Stimulated activated CD8-positive, alpha-beta memory T cell treated with anti-CD3 and anti-CD28 coated beads, Interleukin-7, amount 100 ng/mL, for 4 hours (primary cell): ENCODE measurements at places on chromosomes 13 and 19.

GRCh38 chr13:74979703-74980102 lies 502.3 kb downstream of the TBC1D4 start:
- DNase-seq, result no peak

DNA sequence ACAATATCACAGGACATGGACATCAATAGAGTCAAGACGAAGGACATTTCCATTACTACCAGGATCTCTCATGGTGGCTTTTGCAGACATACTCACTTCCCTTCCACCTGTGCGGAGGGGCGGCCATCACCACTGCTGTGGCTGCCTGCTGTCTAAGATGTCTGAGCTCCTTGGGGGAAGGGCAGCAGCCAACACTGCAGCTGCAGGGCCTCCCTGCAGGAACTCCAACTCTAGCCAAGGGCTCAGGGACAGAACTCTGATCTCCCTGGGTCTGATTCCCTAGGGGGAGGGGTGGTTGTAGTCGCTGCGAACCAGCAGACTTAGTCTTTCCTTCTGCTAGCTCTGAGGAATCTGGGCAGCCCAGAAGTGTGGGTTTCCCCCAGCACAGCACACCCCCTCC lies 78.9 kb upstream of the ANKRD10 start:
- no peak for DNase-seq

- DNase-seq, result no peak
Observed at GRCh38 chr19:7550987-7551761, 15.7 kb downstream of the PNPLA6 start.

DNA sequence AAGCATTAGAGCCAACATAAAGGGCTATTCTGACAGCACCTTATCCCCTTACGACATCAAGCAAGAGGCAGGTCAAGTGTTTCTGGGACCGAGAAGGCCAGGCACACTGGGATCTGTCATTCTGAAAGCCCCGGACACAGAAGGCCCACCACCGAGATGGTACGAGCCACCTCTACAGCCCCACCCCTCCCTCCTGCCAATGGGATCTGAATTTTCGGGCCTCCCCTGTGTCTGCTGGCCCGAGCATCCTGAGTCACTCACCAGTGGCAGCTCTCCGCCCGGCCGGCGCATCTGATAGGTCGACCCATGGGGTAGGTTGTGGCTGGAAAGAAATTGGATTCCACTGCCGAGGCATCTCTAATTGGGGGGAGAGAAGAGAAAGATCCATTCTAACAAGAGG lies 2.6 kb downstream of the TIMM44 start:
- DNase-seq, result no peak

- DNase-seq, result no peak
Observed at GRCh38 chr13:50243931-50244330, 228.7 kb downstream of the KCNRG start.

DNA sequence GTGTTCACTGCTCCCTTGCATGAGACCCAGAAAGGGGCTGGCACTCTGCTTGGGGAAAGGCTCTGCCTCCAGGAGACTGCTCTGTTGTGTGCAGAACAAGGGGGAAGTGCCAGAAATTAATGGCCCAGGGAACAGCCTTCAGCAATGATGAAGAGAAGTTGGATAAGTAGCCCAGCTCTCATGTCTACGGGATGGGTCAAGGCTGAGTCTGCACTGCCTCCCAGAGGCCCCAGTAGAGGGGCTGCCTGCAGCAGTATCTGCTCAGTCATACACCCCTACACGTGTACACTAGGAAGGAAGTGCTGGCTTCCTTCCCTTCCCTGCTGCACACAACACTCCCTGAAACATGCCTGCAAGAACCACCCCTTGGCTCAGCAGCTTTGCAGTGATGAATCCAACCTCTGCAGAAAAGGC lies 54.6 kb upstream of the URI1 start:
- DNase-seq, result no peak

GRCh38 chr13:103134271-103134670 lies 68.1 kb upstream of the SLC10A2 start:
- no peak for DNase-seq

GRCh38 chr19:49983645-49984229 lies 22.8 kb upstream of the SIGLEC11 start:
- DNase-seq, result peak; percentile 55

GRCh38 chr13:36133950-36134626 lies 2.9 kb upstream of the DCLK1 start:
- DNase-seq, result no peak

DNA sequence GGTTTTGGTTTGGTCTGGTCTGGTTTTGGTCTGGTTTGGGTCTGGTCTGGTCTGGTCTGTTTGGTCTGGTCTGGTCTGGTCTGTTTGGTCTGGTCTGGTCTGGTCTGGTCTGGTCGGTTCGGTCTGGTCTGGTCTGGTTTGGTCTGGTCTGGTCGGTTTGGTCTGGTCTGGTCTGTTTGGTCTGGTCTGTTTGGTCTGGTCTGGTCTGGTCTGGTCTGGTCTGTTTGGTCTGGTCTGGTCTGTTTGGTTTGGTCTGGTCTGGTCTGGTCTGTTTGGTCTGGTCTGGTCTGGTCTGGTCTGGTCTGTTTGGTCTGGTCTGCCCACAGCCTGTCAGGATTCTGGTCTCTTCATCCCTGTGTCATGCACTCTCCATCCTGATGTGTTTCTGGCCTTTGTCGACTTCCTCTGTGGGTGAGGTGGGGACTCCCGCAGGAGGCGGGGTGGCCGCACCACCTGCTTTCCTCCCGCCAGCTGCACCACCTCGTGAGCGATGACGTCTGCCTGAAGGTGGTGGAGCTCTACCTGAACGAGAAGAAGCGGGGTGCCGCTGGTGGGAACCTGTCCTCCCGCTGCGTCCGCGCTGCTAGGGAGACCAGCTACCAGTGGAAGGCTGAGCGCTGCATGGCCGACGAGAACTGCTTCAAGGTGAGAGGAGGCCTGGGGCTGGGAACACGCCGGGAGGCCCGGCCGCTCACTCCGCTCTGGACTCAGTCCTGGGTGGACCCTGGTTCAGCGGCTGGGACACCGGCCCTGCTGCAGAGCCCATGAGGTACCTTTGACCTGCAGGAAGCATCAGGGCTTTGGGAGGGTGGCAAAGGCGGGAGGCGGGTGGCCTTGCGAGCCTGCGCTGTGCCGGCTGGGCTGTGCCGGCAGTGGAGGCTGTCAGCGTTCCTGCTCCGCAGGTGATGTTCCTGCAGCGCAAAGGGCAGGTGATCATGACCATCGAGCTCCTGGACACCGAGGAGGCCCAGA lies 12.9 kb upstream of the F2RL3 start:
- no peak for DNase-seq

DNA sequence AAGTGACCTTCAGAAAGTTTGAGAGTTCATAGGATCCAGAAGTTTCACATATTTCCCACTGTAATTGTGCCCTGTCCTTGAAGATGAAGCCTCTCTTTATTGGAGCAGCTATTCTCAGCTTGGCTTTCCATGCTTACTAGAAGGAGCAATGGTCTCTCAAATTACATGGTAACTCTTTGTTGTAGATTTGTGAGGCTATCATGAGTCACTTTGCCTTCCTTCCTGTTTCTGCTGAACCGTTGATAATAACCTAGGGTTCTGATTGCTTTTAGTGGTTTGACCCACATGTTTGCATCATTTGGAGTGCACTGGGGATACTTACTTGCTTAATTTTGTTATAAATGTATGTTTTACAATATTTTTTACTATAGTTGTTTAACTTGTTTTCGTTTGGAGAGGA lies 772.9 kb upstream of the SLITRK6 start:
- no peak for DNase-seq
